ENCODE measurements at places on chromosomes 5 and 9.

DNA sequence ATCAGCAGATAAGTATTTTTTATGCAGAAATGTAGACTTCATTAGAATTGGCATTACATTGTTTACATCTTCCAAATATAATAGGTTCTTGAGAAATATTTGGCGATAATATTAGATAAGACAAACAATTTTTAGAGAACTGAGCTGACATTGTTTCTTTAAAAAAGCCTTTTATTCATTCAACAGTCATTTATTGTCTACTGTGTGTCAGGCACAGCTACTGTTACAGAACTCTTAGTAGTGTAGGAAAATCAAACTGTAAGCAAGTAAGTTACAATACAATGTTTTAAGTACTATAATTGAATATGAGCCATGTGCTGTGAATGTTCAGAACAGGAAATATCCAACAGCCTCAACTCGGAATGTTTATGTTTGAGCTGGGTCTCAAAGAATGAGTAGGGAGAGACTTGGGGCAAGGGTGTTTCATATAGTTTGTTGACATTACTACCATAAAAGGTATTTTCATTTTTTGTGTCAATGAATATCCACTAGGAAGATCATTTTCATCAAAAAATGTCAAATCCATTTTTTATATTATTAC, 114.0 kb downstream of the CDC42SE2 start:
- DNase-seq = no peak

DNA sequence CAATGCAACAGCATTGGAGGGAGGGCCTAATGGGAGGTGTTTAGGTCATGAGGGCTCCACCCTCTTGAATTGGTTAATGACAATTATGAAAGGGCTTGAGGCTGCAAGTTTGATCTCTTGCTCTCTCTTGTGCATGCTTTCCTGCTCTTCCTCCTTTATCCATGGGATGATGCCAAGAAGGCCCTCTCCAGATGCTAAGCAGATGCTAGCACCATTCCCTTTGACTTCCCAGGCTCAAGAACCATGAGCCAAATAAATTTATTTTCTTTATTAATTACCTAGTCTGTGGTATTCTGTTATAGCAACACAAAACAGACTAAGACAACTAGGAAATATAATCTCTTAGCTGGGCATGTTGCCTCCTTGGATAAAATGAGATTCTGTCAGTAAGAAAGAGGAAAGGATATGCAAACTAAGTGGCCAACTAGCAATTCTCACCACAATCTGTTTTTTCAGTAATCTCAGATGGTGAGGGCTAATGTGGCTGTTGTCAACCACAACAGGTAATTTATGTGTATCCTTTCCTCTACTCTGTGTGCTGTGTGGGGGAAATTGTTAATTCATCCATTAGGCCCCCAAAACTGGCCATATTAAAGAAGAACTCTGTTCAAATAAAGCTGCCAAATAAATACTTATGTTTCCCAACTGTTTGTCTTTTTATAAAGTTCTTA, 269.1 kb upstream of the CD180 start:
- no peak for DNase-seq

GRCh38 chr5:178145965-178146820, 7.5 kb downstream of the NHP2 start:
- DNase-seq = peak; percentile 62

GRCh38 chr5:180831139-180832093, 28.8 kb upstream of the MGAT1 start:
- peak; percentile 79 for DNase-seq

DNA sequence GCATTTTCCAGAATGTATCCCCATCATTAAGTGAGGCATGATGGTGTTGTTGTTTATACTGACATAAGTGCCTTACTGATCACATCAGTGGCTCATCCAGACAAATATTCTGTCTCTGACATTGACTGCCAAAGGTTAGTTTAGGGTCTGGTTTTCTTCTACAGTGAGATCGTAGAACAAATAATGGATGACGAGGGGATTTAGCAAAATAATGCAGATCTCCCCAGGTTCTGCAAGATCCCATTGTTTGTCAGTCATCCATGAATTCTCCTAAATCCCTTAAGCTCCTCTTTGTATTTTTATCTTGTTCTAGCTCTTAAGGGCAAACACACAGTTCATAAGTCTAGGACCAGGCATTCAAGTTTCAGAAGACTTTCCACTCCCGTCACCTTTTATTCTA, 93.1 kb upstream of the DHFR start:
- DNase-seq = no peak

DNA sequence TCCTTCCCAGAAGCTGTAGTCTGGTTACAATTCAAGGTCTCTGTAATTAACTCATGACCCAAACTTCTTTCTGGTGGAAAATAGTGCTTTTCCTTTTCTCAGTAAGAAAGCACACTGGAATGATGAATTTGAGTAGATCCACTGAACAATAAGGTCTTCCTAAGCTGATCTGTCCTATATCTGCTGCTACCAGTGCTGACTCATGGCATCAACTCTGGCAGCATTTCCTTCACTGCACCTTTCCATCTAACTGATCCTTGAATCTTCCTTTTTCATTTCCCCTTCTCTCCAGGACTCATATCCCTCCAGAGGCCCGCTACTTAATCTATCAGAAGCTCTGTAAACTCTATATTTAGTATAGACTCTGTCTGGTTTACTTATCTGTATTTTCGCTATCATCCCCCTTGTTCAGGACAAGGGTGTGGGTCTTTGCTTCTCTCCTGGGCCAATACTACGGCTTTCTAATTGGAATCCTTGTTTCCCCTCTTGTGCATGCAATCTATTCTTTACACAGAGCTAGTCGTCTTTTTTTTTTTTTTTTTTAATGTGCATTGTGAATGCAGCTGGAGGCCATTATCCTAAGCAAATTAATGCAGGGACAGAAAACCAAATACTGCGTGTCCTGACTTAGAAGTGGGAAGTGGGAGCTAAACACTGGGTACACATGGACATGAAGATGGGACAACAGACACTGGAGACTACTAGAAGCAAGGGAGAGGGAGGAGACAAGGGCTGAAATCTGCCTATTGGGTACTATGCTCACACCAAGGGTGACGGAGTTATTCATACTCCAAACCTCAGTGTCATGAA, 192.2 kb upstream of the RPS23 start:
- DNase-seq = no peak

- DNase-seq = no peak
Observed at GRCh38 chr9:131629226-131629500, 83.8 kb downstream of the PRRT1B start.

GRCh38 chr9:19200229-19200628, 30.3 kb upstream of the DENND4C start:
- DNase-seq = no peak

DNA sequence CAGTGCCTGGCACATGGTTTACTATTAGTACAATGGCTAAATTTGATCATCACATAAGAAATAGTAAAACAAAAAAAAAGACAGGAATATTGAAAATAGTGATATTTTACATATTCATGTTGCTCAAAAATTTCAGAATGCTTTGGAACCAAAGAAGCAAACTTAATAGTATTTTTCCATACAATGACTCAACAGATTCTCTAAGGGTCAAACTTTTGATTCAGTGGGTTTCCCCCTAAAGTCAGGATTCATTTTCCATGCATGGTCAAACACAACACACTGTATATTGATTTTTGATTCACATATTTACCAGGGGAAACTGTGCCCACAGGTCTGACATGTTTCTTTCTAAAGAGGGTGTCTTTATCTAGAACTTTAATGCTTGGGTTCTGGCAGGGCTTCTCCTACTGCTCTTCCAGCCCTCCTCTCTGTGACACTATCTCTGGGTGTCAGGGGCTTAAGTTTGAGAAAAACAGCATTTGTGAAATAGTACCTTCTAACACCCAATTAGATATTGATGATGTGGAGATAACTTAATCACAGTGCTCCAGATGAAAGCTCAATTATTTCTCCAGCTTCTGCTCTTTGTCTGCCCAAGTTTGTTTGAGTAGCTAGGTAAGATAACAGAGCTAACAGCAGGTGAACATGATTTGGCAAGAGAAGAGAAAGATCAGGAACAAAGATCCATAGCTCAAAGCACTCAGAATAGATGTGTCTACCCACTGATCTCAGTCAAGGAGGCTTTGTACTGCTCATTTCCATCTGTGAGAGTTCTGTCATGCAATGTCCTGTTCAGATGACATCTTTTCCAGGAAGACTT, 35.5 kb upstream of the ELL2 start:
- no peak for DNase-seq

GRCh38 chr9:91655658-91656057, 232.0 kb upstream of the NFIL3 start:
- no peak for DNase-seq

DNA sequence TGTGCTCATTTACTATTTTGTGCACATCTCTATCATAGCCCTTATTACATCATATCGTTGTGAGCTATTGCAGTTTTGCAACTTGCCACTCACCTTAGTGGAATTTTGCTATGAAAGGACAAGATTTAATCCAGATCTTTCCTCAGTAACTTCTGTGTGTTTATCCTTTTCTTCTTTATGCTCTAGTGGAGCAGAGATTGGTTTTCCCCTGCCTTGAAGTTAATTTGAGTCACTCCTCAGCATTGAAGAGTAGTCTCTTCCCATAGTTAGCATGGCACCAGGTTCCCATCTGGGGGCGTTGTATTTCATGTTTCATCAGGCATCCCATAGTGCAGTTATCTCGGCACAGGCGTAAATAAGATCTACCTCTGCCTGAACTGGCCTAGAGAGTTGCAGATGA, 510.4 kb downstream of the PSAT1 start:
- no peak for DNase-seq

GRCh38 chr5:74433255-74433895, 207.2 kb downstream of the ENC1 start:
- no peak for DNase-seq

- no peak for DNase-seq
Observed at GRCh38 chr5:80246001-80246758, 9.7 kb downstream of the SERINC5 start.

DNA sequence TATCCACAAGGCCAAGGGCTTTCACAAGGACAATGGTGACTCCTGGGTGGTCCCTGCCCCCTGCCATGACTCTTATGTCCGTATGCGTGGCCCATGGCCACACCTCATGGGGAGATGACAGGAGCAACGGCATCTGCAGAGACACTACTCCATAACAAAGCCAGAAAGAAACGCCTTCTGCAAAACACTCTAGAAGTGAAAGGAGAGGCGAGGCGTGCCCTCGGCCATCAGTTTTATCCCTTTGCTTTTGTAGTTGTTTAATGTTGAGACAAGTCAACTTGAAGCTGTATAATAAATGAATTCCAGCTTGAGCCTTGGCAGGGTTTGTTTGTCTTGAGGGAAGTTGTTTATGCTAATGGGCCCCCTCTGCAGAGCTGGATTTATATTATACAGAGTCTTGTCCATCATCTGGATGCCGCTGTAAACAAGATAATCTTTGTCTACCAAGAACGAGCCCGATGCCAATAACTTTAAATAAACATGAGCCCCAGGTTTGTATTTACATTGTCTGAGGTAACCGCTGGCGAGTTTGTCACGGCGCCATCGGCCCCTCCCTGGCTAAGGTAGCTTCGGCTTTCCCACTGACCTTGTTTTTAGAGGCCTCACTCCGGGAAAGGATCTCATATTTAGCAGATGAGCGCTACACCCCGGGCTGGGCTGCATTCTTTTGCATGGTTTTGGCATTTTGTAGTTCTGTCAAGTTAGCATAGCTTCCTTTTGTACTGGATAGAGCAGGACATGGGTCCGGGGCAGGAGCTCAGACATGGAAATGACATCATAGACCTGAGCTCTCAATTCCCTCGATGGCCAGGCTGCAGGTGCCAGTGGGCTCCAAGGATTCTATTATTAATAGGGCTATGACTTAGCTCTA, 165.3 kb downstream of the ERCC6L2 start:
- DNase-seq = no peak

DNA sequence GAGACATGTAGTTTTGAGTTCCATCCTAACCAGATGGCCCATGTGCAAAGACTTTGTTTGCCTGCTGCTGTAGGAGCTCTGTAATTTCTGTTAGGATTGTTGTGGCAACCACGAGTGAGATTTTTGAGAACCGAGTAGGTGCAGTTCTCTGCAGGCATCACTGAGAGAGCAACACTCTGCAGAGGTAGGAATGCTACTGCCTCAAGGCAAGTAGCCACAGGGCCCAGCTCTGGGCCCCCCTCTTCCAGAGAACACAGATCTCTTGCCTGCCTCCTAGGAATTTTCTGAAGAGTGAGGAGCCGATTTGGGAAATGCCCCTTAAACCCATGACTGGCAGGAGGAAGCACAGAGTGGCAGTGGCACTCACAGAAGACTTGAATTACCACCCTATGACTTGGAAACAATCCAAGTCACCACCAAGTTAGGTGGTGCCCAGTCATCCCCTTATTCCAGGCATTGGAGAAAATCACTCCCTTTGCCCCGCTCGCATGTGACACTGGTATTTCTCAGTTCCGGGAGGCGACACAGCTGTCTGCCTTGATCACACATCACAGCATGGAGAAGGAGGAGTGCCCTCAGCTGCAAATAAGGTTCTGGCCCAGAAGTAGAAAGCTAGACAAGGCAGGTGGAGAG, 52.5 kb upstream of the SLC2A8 start:
- DNase-seq = no peak

DNA sequence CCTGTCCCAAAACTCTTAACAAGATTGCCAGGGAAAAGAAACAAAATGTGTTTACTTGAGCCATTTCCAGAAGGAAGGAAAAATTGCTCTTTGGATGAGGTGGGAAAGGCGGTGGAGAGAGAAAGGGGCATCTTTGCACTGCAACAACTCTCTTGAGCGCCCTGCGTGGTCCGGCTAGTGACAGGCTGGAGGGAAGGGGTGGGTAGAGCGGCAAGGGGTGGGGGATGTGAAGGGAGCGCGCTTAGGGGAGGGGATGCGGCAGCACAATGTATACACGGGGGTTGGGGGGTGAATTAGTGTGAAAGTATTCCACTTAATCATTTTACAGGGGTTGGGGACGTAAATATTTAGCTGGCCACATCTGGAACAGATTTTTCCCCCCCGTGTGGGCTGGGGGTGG, 1.3 kb downstream of the FGF10 start:
- DNase-seq = no peak

GRCh38 chr5:177431317-177432142, 5.1 kb downstream of the GRK6 start:
- DNase-seq = peak; percentile 79

DNA sequence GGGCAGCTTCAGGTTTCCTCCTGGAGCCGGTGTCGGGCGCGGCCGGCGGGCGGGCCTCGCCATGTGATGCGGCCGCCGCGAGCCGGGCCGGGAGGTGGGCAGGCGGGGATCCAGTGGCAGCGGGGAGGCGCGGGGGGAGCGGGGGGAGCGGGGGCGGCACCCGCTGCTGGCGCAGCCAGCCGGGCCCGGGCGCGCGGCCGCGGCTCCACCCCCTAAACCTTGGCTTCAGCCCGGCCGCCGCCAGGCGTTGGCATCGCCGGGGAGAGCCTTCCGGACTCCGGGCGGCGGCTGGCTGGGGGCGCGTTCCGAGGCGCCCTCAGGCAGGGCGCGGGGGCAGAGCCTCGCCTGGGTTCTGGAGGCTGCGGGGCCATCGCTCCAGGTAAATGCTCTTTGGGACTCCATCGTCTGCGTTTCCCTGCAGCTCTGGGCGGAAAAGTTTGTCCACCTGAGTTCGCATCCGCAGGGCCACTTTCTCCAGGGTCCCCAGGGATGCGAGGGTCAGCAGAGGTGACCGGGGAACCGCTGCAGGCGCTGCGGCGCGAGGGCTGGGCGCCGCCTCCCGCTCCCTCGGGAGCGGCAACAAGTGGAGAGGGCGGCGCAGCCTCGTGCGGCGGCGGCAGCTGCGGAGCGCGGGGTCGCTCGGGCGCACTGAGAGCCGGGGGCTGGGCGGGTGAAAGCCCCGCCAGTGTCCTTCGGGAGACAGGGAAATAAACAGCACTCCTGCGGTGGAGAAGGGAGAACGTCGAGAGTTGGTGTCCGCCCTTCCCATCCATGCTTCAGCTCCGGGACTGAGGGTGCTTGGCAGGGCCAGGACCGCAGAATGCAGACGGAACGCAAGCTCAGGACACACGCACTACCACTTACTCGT, at the start of gene ARHGEF28:
Gene ARHGEF28 (plus strand): TSS at position 253 of the 868 bp plus-strand sequence. CDS start 58,656 bp downstream, outside the sequence.
- DNase-seq = peak; percentile 62

- no peak for DNase-seq
Observed at GRCh38 chr9:137555179-137555578, 3.5 kb downstream of the MRPL41 start.

All from immature natural killer cell (primary cell).